ENCODE measurements at places on chromosomes 11 and 22. TPM values are rescaled to one million over a fixed set of nuclear protein-coding genes. Genes with fewer than 3 reads are reported as not detected.

GRCh38 chr22:32407312-32407711 is 4.7 kb downstream of the RTCB start:
- H3K4me3 ChIP-seq: no peak overlapping the region
- no peak for DNase-seq
- H3K36me3 ChIP-seq: peaks cover 63% of the 10 kb centered on the region
- H3K4me1 ChIP-seq: peaks cover 39% of the 10 kb centered on the region
- H3K27me3 ChIP-seq: no peaks in the 10 kb centered on the region

UBE4A gene
- total RNA-seq: 32.6 TPM

DNA sequence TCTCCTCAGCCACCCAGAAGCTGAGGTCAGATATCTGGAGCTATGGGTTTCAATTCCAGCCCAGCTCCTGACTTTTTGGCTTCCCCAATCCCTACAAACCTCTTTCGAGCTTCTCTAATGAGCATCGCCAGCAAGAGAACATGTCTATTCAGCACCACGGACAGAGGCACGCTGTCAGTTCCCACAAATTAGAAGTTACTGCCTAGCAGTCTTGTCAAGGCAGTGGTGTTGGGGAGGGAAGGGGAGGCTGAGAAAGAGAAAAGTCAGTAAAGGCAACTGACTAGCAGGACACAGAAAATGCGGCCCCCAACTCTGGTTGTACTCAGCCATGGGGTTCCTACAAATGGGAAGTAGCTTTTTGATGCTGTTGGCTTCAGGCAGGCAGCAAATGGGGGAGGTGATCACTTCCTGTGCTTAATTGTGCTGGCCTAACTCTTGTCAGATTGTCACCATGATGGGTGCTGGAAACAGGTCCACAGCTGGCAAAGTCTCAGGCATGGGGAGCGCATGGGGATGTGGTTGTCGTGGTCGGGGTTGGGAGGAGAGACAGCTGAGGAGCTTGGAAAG is 205.9 kb downstream of the ST3GAL4 start:
- peaks cover 67% of the 10 kb centered on the region for H3K27me3 ChIP-seq
- H3K36me3 ChIP-seq: no peaks in the 10 kb centered on the region
- H3K4me3 ChIP-seq: no peak overlapping the region
- H3K27ac ChIP-seq: no peak overlapping the region

DNA sequence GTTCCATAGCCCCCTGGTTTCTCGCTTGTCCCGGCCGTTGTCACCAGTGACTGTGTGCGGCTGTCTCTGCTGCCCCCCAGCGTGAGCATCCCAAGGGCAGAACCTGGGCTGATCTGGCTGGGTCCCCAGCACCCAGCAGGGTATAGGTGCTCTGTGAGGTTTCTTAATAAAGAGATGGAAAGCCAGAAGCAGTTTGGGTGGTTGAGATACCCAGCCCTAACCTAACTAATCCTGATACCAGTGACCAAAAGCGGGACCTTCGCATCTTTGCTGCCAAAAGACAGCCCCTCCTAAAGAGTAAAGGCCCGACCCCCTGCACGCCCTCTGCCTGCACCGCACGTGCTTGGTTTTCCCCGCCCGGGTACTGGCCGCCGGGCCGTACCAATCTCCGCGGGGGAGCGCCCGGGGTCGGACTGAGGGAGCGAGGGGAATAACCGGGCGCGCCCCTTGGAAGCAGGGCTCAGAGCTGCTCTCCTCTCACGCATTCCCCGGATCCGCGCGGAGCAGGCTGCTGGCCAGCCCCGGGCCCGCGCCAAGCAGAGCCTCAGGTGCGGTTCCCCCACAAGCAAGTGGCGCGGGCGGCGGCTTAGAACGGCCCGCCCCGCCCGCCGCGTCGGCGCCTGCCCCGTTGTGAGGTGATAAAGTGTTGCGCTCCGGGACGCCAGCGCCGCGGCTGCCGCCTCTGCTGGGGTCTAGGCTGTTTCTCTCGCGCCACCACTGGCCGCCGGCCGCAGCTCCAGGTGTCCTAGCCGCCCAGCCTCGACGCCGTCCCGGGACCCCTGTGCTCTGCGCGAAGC is at the start of gene DGAT2:
Gene DGAT2 (plus strand): TSS at position 667 of the 797 bp plus-strand sequence. CDS start 214 bp downstream, outside the sequence.
- H3K4me1 ChIP-seq: peaks cover 21% of the 10 kb centered on the region
- peak within 1 kb of the TSS; percentile 70 for H3K27ac ChIP-seq
- H3K36me3 ChIP-seq: no peaks in the 10 kb centered on the region
- peak; percentile 78 for DNase-seq
- H3K4me3 ChIP-seq: peak within 1 kb of the TSS; percentile 69

DNA sequence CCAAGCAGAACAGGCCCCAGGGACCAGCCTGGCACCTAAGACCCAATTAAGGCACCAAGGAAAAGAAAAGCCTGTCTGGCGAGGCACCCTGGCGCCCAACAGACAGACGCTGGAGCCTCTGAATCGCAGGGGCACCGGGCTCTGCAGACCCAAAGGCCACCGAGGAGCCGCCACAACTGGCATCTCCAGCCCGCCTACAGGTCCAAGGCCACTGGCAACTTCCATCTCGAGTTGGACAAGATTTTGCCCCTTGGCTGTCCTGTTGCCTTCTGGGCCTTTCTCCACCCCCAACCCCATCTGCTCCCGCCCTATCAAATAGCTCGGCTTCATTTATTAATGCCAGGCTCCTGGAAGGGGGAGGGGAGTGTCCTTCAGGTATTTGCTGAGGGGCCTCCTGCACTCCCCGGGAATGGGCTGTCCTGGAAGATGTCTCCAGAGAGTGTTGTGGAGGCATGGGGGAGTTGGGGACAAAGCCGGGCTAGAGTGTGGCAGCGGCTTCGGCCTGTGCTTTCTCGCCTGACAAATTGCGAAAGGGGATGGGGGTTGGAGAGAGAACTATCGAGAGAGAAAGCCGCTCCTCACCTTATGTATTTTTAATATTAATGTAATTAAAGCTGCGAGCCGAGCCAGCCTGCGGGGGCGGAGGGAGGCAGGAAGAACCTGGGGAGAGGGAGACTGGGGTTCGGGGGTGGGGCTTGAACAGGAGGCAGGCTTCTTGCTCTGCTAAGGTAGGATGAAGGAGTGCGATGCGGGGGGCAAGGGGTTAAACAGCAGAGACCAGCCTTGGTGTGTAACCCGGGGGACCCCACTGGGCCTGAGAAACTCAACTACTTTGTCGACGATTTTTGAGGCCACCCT is 2.0 kb downstream of the DSCAML1 start:
- no peak for DNase-seq
- H3K27me3 ChIP-seq: peaks cover 57% of the 10 kb centered on the region
- no peak overlapping the region for H3K27ac ChIP-seq
- peaks cover 21% of the 10 kb centered on the region for H3K4me1 ChIP-seq

DNA sequence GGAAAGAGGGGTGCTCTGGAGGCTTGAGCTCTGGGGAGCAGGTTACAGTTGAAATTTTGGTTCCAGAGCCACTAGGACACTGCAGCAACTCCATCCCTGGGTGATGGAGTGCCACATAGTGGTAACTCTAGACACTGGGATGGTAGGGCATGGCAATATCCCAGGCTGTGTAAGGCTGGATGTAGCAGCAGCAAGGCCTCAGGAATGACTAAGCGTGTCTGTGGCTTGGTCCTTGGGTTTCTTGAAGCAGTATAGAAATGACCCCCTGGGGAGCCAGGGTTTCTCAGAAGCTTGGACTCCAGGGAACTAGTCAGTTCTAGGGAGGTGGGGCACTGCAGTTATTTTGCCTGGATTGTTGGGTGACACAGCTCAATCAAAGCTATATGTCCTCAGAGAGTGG is 8.1 kb downstream of the MS4A4A start:
- no peak overlapping the region for H3K4me3 ChIP-seq
- no peaks in the 10 kb centered on the region for H3K36me3 ChIP-seq
- H3K27me3 ChIP-seq: no peaks in the 10 kb centered on the region
- DNase-seq: no peak
- H3K27ac ChIP-seq: no peak overlapping the region
- no peaks in the 10 kb centered on the region for H3K4me1 ChIP-seq

- no peak within 1 kb of the TSS for H3K27ac ChIP-seq
- H3K27me3 ChIP-seq: no peaks in the 10 kb centered on the region
- DNase-seq: no peak
- H3K4me1 ChIP-seq: peaks cover 12% of the 10 kb centered on the region
- no peaks in the 10 kb centered on the region for H3K36me3 ChIP-seq
- H3K4me3 ChIP-seq: no peak within 1 kb of the TSS
Observed at GRCh38 chr11:59510941-59511589, at the start of gene OR4D9. TSS of gene OR4D9 (plus strand) at chr11:59511539. CDS start at chr11:59514913, 3,374 bp downstream.

ASRGL1 gene
- total RNA-seq: 4.6 TPM

MPEG1 gene
- 9.5 TPM for total RNA-seq

CTSF gene
- total RNA-seq: 48.6 TPM

MS4A2 gene
- total RNA-seq: 0.41 TPM

ACTN3 gene
- not detected for total RNA-seq

FGF19 gene
- total RNA-seq: not detected

- no peaks in the 10 kb centered on the region for H3K4me1 ChIP-seq
- H3K27me3 ChIP-seq: no peaks in the 10 kb centered on the region
- H3K36me3 ChIP-seq: no peaks in the 10 kb centered on the region
- no peak overlapping the region for H3K4me3 ChIP-seq
Observed at GRCh38 chr11:129605815-129606214, 209.8 kb upstream of the TMEM45B start.

DNA sequence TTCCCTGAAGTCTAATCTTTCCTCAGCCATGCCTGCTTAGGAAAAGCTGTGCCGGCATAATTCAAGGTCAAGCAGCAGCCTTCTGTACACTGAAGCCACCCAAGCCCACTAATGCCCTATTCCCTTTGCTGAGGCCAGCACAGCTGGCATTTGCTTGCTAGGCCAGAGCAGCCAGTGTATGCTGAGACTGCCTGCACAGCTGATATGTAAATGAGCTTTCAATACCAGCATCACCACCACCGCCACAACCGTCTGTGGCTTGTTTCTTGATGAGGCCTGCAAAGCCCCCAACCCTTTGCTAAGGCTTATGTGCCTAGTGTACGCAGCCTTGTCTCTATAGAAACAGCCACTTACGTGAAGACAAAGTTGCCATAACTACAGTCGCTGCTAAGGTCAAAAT is 56.3 kb upstream of the TNRC6B start:
- no peak for DNase-seq
- H3K27me3 ChIP-seq: no peaks in the 10 kb centered on the region
- peak overlapping the region; percentile 37 for H3K27ac ChIP-seq
- H3K4me3 ChIP-seq: no peak overlapping the region
- peaks cover 45% of the 10 kb centered on the region for H3K4me1 ChIP-seq

GRCh38 chr11:10697323-10697620 is 3.7 kb upstream of the IRAG1 start:
- peaks cover 18% of the 10 kb centered on the region for H3K4me1 ChIP-seq
- no peak overlapping the region for H3K4me3 ChIP-seq
- no peaks in the 10 kb centered on the region for H3K27me3 ChIP-seq
- H3K36me3 ChIP-seq: no peaks in the 10 kb centered on the region
- no peak for DNase-seq
- peak overlapping the region; percentile 60 for H3K27ac ChIP-seq

- no peak for DNase-seq
- no peaks in the 10 kb centered on the region for H3K27me3 ChIP-seq
- H3K4me3 ChIP-seq: no peak overlapping the region
- H3K27ac ChIP-seq: peak overlapping the region; percentile 80
- H3K36me3 ChIP-seq: no peaks in the 10 kb centered on the region
Observed at GRCh38 chr11:44581246-44581645, 15.8 kb downstream of the CD82 start.

DNA sequence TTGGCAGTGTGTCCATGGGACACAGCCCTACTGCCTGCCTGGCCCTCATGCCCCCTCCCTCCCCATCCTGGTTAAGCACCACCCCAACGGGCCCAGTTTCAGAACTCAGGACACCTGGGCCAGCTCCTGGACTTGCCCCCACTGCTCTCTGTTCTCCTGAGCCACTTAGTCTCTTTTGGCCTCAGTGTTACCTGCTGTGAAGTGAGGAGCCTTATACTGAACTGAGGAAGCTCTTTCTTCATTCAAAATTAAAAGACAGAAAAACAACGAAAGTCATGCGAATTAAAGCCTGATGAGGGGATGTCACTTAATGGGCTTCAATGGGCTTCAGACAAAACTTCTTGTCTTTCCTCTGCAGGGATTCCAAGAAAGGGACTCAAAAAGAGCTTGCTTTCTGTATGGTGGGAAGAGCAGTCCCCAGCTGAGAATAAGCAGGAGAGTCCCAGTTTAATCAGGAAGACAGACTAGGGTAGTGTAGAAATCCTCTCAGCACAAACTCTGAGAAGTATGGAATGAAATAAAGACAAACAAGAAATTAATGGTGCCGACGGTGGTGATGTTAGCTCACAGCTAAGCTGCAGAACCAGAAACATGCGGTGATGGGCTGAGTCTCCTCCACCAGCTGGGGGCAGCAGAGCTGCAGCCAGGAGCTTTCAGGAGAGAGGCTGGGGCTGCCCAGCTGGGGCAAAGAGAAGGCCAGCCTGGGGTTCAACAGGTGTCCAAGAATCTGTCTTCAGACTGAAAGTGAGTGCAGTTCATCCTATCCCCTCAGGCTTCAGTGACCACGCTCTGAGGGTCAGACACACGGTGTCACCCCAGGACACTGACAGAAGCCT is 101.0 kb downstream of the GGTLC2 start:
- peaks cover 60% of the 10 kb centered on the region for H3K27me3 ChIP-seq
- no peaks in the 10 kb centered on the region for H3K36me3 ChIP-seq
- no peak overlapping the region for H3K4me3 ChIP-seq
- DNase-seq: no peak
- no peak overlapping the region for H3K27ac ChIP-seq
- no peaks in the 10 kb centered on the region for H3K4me1 ChIP-seq

DNA sequence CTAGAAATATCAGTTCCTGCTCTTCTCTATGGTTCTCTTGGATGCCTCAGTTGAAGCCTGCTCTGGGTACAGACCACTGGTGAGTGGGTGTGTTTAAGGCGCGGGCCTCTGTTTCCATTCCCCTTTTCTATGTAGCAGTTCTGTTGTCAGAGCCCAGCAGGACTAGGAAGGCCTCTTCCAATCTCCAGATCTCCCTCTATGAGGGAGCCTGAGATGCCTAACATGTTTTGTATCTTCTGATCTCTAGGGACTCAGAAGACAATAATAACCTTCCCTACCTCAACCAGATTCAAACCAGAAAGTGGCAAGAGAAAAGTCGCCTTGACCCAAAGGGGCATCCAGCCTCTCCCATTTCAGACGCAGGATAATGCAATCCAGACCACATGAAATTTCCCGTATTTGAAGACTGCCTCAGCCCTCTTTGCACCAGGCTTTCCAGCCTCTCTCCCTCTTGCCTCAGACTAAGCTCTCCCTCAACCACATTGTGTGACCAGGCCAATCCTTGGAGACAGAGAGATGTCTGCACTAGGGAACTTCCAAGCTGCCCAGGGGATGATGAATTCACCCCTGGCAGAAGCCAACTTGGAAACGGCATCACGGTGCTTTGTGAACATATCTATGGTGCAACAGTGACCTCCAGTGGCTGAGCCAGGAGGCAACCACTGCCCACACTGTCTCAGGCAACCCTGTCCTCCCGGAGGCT is 150.1 kb upstream of the UBASH3B start:
- peaks cover 6% of the 10 kb centered on the region for H3K4me1 ChIP-seq
- H3K36me3 ChIP-seq: no peaks in the 10 kb centered on the region
- H3K27me3 ChIP-seq: peaks cover 10% of the 10 kb centered on the region
- peak; percentile 71 for DNase-seq
- no peak overlapping the region for H3K4me3 ChIP-seq

Measured in left ventricle myocardium inferior (tissue), 1 donor.